ENCODE measurements at places on chromosomes 7 and 10.

- DNase-seq = no peak
These were observed 38.4 kb downstream of the EEPD1 start for GRCh38 chr7:36191292-36191920.

DNA sequence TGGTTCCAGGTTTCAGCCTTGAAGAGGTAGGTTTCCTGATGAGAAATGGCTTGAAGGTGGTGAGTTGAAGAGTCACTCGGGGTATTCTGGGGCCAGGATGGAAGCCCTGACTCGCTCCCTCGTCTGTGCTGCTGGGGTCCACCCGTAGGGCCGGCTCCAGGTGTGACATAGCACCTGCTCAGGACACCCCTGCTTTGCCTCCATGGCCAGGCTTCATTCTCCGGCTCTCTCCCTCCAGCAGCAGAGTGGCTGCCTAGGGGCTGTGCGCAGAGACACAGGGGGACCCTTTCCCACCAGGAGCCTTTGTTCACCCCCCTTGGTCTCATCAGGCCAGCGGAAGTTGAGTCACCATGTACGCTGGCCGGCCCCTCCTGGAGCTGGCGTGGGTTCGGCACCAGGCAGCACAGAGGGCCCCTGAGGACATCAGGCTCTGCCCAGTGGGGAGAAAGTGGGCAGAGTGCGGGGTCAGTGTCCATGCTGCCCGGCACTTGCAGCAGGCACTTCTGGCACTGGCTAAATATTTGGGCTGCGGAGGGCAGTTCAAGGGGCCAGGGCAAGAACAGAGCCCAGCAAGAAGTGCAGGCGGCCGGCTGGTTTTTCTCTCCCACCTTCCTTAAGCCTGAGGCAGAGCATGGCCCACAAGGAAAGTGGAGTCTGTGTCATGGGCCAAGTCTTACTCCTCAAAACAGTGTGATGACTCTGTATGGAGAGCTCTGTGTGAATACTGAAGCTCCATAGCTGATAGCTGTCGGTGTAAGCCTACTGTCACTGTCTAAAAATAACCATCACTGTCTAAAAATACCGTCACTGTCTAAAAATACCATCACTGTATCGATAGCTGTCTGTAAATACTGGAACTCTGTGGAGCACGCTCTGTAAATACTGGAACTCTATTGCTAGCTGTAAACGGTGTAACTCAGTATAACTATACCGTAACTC is 3.7 kb upstream of the PRKAR1B start:
- no peak for DNase-seq

GRCh38 chr7:92461027-92462003 is 14.0 kb downstream of the GATAD1 start:
- DNase-seq = no peak

GRCh38 chr7:75915416-75916156 is 631 bp downstream of the POR start:
- no peak for DNase-seq

GRCh38 chr10:114250236-114250635 is 11.2 kb downstream of the VWA2 start:
- DNase-seq = no peak

DNA sequence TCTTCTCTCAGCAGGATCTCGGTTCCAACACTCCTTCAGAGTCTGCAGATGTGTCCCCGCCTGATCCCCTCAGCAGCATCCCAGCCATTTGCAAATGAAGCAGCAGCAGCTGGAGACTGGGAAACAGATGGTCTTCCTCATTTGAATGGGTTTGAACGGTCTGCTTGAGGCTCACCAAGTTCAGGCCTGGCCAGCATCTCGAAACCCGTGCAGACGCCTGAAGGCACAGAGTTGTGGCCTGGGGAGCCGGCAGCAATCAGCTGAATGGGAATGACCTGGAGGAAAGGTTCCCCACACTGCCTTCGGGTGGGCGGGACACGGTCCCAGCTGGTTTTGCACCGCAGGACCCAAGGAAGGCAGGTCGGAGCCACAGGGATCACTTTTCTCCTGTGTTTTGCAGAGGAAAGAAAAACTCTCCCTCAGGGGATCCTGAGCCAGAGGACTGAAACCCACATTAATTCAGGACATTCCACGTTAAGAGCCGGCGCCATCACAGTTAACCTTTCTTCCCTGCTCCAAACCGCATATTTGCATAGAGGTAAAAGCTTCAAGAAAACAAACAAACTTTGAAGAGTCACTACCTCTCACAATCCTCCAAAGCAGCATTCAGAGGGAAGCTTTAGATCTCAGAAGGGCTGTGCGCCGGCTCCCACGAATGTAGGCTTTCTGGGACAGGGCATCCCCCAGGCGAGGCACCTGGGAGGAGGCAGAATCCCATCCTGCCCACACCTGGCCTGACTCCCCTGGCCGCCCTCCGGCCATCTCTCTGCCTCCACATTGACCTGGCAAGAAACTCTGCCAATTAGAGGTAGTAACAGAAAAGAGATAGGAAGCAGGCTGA is 17.7 kb downstream of the FGFR2 start:
- no peak for DNase-seq

DNA sequence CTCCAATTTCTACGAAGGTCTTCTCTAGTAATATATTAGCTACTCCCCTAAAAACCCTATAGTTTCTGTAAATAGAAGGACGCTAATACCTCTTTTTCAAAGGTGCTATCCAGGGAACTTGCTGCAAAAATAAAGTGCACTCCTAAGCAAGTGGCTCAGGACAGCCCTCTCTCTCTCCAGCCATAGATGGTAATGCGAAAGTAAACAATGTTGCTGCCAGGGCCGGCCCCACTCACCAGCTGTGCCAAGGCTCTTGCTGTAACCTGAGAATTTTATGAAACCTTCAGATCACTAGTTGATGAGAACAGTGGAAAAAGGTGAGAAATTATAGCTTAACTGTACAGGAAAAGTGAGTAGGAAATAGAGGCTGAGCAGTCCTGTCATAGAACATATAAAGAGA is 10.9 kb upstream of the TAS2R39 start:
- no peak for DNase-seq

GRCh38 chr7:34675749-34676374 is 17.8 kb downstream of the NPSR1 start:
- no peak for DNase-seq

GRCh38 chr7:134298902-134299683 is 17.6 kb downstream of the SLC35B4 start:
- DNase-seq = no peak

- DNase-seq = no peak
These were observed 383.8 kb downstream of the TNS3 start for GRCh38 chr7:47198159-47198558.

DNA sequence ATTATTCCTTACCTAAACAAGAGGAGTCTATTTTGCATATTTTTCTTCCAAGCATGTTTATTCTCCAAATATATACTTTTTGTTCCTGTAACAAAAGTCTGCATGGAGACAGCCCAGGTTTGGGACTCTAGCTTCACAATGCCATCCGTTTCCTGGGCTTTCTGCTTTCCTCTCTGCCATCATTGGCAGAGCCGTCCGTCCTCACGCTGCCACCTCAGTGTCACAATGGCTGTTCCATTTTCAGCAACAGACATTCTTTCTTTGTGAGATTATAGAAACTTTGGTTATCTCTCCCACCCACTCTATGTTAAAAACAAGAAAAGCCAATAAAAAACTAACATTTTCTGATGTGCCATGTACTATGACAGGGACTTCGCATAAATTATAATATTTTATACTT is 825.2 kb downstream of the REEP3 start:
- no peak for DNase-seq

DNA sequence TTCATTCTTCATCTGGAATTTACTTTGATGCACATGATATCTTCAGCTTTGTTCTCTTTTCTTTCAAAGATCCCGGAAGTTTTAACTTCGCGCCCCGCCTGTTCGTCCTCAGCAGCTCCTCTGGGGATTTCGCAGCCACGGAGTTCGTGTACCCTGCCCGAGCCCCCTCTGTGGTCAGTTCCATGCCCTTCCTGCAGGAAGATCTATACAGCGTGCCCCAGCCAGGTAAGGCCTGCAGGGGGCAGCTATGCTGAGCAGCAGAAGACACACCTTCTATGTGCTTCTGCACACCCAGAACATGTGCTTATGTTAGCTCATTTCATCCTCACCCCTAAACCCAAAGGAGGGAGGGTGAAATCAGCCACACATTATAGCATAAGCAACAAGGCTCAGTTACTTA is 79.7 kb upstream of the LYZL2 start:
- DNase-seq = no peak

DNA sequence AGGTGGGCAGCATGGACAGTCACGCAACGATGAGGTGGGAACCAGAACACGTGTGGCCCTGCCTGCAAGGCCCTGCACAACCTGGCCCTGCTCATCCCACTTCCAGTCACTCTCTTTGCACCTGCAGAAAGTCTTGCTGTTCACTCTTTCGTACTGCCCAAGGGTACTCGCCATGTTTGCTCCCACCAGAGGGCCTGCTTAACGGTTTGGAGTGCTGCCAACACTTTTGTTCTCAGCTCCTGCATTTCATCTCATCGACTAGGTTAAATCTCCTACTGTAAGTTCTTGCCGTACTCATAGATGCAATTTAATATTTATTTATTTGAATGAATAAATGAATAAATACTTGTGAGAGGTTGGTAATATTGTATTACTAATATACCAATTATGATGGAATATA is 315.3 kb downstream of the SDK1 start:
- no peak for DNase-seq

- no peak for DNase-seq
These were observed 7.7 kb downstream of the CCM2 start for GRCh38 chr7:45007571-45008328.

DNA sequence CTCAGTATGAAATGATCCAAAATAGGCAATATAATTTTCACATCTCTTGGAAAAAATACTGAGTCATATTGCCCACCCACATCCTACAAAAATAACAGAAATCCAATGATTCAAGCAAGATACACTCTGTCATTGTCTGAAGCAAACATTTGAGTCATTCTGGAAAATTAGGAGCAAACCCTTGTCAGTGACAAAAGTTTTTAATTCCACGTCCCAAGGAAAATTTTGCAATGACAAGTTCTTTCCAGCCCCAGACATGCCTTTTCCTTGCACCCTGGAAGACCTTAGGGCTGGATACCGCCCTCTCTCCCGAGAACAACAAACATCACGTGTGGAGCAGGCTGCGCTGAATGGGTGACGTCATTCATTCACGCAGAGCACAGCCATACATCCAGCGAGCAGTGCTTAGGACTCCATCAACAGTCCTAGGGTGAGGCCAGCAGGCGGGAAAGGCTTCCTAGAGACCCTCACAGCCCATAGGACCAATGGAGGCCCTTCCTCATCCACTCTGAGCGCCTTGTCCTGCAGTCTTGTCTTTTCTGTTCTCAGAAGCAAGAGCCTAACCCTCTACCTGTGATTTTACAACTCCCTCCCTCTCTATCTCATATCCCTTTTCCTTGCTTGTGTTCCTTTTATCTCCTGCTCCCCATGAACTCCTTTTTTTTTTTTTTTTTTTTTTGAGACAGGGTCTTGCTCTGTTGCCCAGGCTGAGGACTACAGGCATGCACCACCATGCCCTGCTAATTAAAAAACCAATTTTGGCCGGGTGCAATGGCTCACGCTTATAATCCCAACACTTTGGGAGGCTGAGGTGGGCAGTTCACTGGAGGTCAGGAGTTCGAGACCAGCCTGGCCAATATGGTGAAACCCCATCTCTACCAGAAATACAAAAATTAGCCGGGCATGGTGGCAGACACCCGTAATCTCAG is 23.5 kb upstream of the KDM7A start:
- no peak for DNase-seq

GRCh38 chr7:25181532-25181931 is 46.8 kb downstream of the NPVF start:
- no peak for DNase-seq

- no peak for DNase-seq
These were observed 918 bp downstream of the NET1 start for GRCh38 chr10:5413012-5413938.

GRCh38 chr10:112475575-112476218 is 28.7 kb downstream of the VTI1A start:
- no peak for DNase-seq

DNA sequence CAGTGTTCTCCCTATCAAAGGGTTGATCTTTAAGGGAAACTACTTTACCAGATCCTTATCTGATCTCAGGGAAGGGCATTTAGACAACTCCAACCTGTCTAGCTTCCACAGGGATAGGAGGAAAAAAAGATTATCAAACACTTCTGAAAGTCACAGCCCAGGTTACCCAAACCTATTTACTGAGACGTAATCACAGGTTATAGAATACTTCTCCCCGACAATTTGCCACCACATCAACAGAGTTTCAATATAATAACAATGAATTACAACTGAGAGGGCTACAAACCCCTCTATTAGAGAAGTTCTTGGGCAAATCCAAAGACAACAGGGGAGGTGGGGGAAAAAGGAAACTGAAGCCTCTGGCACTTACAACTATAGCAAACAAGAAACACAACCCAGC is 26.3 kb downstream of the CFAP70 start:
- DNase-seq = no peak

GRCh38 chr7:375901-376305 is 85.9 kb downstream of the FOXL3 start:
- no peak for DNase-seq

GRCh38 chr10:112307358-112308124 is 24.3 kb downstream of the TECTB start:
- DNase-seq = no peak

DNA sequence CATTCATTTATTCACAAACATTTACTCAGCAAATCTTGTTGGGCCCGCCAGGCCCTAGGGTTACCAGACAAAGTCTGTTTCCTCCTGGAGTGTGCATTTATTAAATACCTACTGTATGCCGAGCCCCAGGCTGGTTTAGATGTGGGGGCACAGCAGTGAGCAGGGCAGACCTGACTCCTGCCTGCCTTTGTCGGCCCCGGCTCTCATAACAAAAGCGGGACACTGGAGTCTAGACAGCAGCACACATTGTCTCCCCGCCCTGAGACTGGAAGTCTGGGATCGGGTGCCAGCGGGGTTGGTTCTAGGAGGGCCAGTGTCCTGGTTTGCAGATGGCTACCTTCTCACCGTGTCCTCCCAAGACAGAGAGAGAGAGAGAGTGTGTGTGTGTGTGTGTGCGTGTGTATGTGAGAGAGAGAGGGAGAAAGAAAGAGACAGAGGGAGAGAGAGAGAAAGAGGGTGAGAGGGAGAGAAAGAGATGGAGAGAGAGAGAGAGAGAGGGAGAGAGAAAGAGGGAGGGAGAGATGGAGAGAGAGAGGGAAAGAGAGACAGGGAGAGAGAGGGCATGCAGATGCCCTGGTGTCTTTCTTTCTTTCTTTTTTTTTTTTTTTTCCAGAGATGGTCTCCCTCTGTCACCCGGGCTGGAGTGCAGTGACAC is 25.9 kb downstream of the ELFN1 start:
- no peak for DNase-seq

DNA sequence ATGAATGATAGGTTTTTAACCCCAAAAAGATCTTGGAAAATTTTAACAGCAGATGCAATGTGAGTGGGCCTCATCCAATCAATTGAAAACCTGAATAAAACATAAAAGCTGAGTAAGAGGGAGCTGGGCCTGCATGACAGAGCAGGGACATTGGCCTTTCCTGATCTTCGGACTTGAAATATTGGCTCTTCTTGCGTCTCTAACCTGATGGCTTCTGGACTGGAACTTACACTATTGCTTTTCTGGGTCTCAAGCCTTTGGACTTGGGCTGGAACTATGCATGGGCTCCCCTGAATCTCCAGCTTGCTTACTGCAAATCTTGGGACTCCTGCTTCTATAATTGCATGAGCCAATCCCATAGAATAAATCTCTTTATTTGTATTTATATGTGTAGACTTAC is 9.0 kb downstream of the A1CF start:
- DNase-seq = no peak
